Central memory CD8-positive, alpha-beta T cell (primary cell): ENCODE measurements at places on chromosomes 4 and X.

GRCh38 chrX:152637649-152638442 lies at the start of gene GABRQ:
GABRQ (plus strand) TSS chrX:152637895; CDS start chrX:152638203, 308 bp downstream.
- no peak for DNase-seq

GRCh38 chr4:153506341-153507309 lies 40.5 kb downstream of the TMEM131L start:
- DNase-seq = no peak

GRCh38 chrX:46722742-46723568 lies 36.0 kb downstream of the SLC9A7 start:
- no peak for DNase-seq

DNA sequence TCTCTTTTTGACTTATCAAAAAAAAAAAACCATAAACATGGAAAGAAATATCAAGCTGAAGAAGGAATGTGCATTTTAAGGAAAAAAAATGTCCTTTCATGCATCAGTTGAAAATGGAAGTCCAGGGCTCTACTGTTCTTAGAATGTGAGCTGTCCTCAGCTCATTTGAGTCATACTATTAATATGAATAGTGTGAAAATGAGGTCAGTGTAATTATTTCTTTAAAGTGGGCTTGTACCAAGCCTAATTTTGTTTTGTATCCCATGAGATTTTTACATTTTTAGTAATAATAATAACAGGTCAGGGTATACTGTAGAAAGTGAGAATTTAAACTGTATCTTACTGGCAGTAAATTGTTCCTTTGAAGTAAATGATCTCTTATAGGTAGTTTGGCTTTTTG lies 148.5 kb downstream of the NAA11 start:
- no peak for DNase-seq

GRCh38 chr4:183631577-183632198 lies 27.3 kb downstream of the RWDD4 start:
- no peak for DNase-seq

DNA sequence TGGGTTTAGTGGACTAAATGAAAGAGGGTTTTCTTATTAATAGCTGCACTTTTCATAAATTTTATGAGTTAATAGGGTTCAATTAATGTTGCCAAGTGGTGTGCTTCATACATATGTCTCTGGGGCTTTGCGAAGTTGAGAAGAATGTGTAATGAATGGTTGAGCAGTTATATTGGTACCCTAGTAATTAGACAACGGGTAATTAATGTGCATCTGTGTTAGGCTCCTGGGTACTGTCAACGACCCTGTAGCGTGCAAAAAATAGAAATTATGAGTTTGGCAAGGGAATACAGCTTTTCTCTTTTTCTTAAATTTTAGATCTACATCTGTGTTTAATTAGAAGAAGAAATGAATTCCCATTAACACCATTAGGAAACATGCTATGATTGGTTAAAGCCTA lies 1027.7 kb downstream of the ARAP2 start:
- no peak for DNase-seq

DNA sequence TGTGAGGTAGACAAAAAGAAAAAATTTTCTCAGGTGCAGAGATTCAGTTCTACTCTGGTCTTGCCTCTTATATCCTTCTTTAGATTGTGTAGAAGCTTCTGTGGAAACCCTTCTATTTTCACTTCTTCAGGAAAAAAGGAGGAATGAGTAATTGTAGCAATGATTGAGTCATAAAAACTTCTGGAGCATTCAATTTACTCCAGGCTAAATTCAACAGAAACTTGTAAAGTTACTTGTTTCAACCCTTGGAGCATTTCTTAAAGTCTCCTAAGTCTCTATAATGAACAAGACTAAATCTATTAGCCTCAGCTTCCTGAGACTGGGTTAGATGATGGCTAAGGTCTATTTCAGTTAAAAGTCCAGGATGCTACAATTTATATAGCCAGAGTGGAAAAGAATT lies 29.9 kb downstream of the BOD1L1 start:
- no peak for DNase-seq

GRCh38 chr4:79042079-79042674 lies 102.9 kb upstream of the PAQR3 start:
- DNase-seq = no peak

DNA sequence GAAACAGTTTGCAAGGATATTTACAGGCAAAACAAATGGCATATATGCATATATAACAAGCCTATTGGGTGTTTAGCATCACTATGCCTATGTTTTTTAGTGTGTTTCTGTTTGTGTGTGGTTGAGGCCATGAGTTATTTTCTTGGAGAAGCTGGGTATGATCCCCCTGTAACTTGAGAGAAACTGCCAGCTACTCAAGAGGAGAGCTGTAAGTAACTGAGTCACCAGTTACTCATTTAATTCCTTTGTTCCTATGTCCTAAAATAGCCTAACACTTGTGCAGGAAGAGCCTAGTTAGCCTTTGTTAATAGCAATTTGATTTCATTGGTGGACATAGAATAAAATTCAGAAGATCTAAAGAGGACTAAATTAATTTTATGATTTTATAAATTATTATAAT lies 79.1 kb downstream of the PWWP3B start:
- no peak for DNase-seq

DNA sequence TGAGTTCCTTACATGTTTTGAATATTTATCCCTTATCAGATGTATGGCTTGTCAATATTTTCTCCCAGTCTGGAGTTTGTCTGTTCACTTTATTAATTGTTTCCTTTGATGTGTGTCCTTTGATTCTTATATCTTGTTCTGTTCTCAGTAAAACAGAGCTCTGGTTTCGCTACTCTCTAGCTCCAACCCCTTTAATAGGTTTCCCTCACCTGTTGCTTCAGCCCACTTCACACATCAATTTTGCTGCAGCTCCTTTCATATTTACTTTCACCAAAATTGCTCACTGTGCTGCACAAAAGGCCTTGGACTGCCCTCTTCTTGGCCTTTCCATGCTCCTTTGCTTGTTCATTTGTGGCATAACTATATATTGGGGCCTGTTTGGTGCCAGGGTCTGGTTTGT lies 85.1 kb downstream of the CFAP299 start:
- DNase-seq = no peak

- no peak for DNase-seq
These were observed 33.0 kb downstream of the NAT8L start for GRCh38 chr4:2091990-2092668.

DNA sequence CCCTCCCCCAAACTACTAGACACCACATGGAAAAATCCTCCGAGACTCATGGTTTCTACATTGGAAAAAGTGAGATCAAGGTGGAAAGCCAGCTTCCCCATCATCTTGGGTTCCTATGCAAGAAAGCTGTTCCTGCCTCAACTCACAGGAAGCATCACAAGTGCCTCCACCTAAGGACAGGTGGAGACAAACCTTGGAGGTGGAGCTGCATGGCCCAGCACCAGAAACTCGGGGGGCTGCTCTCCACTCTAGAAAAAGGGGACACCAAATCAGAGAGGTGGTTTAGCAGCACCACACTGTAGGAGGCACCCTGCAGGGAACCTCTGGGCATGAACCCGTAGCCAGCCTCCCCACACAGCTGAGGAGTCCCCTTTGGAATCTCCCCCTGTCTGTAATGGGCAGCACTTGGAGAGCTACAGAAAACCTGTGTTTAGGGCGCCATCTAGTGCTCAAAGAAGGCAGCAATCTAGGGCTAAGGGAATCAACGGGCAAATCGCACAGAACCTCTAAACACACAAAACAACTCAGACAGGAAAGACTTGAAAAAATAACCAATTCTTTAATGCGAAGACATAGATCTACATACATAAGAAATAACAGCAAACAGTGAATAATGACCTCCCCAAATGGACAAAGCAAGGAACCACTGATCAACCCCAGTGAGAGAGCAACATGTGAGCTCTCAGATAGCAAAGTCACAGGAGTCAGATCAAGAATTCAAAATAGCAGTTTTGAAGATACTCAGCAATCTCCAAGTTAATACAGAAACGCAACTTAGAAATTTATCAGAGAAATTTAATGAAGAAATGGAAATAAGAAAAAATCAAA lies 37.0 kb upstream of the ZBTB33 start:
- peak; percentile 21 for DNase-seq

DNA sequence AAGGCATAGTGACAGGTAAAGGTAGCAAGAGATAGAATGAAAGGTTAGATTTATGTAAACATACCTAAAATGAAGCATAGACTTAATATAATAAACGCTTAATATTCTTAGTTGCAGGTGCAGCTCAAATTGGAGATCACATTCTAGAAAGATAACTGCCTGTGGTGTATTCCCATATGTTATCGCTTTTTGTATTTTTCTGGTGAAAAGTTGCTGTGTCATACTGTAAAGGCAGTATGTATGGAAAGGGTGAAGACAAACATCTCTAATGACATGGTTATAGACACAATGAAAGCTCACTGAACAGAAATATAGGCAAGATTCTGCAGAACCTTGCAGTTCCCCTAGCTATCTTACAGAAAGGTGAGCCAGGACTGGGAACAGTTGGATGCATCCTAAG lies 240.3 kb downstream of the DCLK2 start:
- DNase-seq = no peak

DNA sequence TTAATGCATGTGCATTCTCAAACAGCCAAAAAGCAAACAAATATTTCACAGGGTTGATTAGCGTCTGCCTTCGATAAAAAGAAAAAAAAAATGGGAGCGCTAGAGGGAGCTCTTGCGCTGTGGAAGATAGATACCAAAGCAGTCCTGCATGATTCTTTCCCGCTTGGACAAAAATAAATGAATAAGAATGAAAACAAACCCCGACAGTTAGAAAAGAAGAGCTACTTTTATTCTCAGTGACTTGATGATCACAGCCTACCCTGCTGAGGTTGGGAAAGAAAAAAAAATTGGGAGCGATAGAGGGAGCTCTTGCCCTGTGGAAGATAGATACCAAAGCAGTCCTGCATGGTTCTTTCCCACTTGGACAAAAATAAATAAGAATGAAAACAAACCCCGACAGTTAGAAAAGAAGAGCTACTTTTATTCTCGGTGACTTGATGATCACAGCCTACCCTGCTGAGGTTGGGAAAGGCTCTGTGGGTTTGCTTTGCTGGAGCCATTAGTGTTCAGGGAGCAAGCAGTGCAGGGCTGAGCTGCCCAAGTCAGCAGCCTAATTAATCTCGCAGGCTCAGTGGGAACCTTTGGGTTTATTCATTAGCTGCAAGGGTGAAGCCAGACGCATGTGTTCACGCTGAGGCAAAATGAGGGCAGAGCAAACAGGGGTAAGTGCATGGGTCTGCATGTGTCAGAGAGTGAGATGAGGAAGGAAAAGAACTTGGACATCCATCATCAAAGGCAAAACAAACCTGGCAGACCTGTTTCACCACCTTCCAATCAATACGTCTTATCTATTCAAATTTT lies 249.3 kb upstream of the PRKX start:
- DNase-seq = no peak

DNA sequence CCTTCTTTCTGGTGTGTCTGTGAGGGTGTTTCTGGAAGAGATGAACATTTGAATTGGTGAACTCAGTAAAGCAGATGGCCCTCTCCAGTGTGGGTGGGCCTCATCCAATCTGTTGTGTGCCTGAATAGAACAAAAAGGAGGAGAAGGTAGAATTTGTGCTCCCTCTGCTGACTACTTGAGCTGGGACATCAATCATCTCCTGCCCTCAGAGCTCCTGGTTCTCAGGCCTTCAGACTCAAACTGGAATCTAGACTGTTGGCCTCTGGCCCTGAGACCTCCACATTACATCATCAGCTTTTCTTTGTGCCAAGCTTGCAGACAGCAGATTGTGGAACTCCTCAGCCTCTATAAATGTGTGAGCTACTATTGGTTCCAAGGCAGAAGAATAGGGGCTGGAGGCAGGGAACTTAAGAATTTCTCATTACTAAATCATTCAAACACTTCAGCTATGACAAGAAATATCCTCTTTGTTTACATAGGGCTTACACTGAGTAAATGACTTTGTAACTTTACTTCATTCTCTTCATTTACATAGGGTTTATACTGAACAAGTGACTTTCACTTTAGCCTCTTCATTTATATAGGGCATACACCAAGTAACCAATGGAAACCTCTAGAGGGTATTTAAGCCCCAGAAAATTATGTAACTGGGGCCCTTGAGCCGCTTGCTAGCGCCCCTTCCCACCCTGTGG lies 86.9 kb upstream of the NWD2 start:
- DNase-seq = no peak

DNA sequence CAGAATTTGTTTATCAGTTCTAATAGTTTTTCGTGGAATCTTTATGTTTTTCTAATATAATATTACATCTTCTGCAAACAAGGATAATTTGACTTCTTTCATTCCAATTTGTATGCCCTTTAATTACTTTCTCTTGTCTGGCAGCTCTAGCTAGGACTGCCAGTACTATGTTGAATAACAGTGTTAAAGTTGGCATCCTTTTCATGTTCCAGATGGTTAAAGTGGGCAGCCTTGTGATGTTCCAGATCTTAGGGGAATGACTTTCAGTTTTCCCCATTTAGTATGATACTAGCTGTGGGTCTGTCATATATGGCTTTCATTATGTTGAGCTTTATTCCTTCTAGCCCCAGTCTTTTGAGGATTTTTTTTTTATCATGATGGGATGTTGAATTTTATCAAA lies 220.6 kb upstream of the WDFY3 start:
- DNase-seq = no peak

- DNase-seq = no peak
These were observed 2.0 kb downstream of the MID1IP1 start for GRCh38 chrX:38803243-38803587.

DNA sequence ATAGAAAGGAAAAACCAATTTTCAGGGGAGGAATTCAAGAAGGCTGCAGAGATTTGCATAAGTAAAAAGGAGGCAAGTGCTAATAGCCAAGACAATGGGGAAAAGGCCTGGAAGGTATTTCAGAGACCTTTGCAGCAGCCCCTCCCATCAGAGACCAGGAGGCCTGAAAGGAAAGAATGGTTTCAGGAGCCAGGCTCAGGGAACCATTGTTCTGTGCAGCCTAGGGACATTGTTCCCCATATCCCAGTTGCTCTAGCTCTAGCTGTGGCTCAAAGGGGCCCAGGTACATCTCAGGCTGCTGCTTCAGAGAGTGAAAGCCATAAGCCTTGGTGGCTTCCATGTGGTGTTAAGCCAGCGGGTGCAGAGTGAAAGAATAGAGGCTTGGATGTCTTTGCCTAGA lies 24.0 kb downstream of the NAP1L3 start:
- DNase-seq = no peak

DNA sequence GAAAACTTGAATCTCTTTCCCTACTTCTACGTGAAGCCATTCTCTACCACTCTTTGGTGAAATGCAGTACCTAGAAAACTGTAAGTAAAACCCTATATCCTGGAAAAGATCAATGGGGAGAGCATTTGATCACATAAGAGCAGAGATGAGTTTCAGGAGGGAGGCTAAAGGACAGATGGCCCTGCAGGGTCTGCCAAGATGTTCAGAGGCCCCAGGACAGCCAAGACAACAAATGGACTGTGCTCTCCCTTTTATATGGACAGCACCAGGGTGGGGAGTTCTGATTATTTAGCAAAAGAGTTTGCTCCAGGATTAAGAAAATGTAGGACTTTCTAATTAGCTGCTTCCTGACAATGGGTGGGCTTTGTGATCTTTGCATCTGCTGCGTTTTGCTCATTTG lies 101.7 kb downstream of the DCK start:
- no peak for DNase-seq

DNA sequence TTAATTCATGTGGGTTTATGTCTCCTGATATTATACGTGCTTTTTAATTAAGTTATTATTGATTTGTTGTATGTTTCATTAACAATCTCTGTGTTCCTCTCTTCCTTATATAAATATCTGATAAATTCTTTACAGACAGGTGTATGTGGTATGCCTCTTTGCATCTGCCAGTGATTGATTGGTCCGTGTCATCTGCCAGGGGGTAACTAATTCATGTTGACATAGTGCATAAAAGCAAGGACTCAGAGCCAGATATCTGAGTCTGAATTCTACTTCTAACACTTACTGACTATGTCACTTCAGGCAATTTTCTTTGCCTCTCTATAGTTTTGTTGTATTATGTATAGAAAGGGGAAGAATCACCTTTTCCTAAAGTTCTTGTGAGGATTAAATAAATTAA lies 5.2 kb upstream of the AMBN start:
- DNase-seq = no peak
